ENCODE measurements at places on chromosomes 7 and 10. TPM values are rescaled to one million over a fixed set of nuclear protein-coding genes. Genes with fewer than 3 reads are reported as not detected.

GRCh38 chr7:86149024-86149665, 494.6 kb upstream of the GRM3 start:
- H3K4me1 ChIP-seq: no peaks in the 10 kb centered on the region
- H3K4me3 ChIP-seq: no peak overlapping the region
- H3K27ac ChIP-seq: no peak overlapping the region
- H3K36me3 ChIP-seq: no peaks in the 10 kb centered on the region
- no peaks in the 10 kb centered on the region for H3K27me3 ChIP-seq
- DNase-seq: no peak

ARPC1A gene
- 327 TPM for total RNA-seq

GRCh38 chr7:86963599-86964230, 95.7 kb downstream of the ELAPOR2 start:
- H3K4me3 ChIP-seq: no peak overlapping the region
- DNase-seq: no peak
- no peaks in the 10 kb centered on the region for H3K4me1 ChIP-seq
- H3K27ac ChIP-seq: no peak overlapping the region
- no peaks in the 10 kb centered on the region for H3K36me3 ChIP-seq

MYL7 gene
- total RNA-seq: not detected

GRCh38 chr10:76740514-76740913, 897.1 kb downstream of the KCNMA1 start:
- no peaks in the 10 kb centered on the region for H3K4me1 ChIP-seq
- H3K36me3 ChIP-seq: no peaks in the 10 kb centered on the region
- no peak for DNase-seq
- no peaks in the 10 kb centered on the region for H3K27me3 ChIP-seq
- no peak overlapping the region for H3K4me3 ChIP-seq

DNA sequence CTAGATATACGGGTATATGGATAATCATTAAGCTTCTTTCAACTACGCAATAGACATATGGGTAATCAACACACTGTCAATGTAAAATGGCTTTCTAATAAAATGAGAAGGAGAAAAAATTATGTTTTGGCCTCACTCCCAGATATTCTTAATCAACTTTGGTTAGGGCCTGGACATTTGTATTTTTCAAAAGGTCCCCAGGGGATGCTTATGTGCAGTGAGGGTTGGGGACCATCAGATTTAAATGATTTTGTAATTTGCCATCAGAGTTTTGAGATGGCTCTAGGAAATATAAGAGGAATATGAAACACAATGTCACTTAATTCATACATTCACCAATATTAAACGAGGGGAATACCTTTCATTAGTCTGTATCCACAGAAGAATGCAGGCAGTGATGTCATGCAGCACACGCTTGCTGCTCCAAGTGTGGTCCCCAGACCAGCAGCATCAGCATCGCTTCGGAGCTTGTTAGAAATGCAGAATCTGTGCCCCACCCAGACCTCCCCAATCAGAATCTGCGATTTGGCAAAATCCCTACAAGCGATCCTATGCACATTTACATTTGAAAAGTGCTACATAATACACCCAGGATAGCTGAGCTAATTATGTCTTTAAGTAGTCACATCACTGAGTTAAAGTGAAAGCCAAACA, 75.1 kb downstream of the INHBA start:
- no peaks in the 10 kb centered on the region for H3K36me3 ChIP-seq
- no peak for DNase-seq
- no peak overlapping the region for H3K4me3 ChIP-seq

PLA2G12B gene
- total RNA-seq: not detected

DNA sequence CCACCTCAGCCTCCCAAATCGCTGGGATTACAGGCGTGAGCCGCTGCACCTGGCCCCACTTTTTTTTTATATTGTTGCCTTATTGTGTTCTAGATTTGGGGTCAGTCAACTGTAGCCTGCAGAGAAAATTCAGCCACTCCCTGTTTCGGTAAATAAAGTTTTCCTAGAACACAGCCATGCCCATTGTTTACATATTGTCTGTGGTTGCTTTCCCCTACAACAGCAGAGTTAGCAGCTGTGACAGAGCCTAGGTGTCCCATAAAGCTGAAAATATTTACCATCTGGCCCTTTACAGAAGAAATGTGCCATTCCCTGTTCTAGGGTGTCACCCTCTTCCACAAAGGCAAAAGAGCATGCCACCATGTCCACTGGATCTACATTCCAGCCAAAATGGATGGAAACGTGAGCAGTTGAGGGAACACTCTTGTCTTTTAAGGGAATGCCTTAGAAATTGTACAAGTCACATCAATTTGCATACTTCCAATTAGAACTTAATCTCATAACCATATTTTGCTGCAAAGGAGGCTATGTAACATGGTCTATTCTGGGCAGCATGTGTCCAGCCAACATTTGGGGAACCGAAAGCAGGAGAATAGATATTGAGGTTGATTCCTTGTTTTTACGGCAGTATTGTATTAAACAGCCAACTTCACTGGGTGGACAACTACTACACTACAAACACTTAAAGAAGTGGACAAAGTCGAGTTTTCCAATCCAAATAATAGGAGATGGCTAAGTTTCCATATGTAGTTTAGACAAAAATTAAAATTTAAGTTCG, 11.0 kb upstream of the BLVRA start:
- H3K4me3 ChIP-seq: no peak overlapping the region
- no peak overlapping the region for H3K27ac ChIP-seq
- peaks cover 4% of the 10 kb centered on the region for H3K4me1 ChIP-seq
- peaks cover 17% of the 10 kb centered on the region for H3K27me3 ChIP-seq
- no peak for DNase-seq
- no peaks in the 10 kb centered on the region for H3K36me3 ChIP-seq
